ENCODE measurements at places on chromosomes 12 and 14.

DNA sequence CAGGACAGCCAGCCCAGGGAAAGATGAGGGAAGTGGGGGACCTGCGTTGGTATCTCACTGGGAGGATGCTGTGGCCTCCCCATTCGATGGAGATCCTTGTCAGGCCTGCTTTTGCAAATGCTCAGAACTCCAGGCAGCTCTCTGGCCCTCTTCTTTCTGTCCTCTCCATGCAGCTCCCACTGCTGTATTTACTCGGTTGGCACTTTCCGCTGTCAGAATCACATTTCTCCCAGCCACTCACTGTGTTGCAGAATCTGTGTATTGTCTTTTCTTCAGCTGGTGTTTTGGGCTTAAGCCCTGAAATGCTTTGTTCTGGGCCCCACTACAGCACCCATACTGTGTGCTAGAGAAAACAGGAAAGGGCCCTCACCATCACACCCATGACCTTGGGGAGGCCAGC is 401.1 kb downstream of the RGS6 start:
- DNase-seq: no peak

DNA sequence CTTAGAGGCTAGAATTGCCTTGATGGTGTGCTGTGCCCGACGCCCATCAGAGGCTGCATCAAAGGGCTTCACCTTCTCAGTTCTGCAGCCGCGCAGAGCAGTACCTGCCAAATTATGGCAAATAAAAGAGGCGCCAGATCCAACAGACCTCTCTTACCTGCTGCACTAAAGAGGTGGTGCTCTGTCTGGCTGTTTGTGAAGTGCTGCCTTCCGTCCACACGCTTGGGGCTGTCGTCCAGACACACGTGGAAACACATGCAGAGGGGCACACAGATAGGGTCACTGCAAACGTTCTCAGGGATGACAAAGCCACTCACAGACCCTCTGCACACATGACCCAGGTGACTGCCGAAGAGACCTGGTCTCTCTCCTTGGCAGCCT is 617.5 kb downstream of the VRK1 start:
- no peak for DNase-seq

DNA sequence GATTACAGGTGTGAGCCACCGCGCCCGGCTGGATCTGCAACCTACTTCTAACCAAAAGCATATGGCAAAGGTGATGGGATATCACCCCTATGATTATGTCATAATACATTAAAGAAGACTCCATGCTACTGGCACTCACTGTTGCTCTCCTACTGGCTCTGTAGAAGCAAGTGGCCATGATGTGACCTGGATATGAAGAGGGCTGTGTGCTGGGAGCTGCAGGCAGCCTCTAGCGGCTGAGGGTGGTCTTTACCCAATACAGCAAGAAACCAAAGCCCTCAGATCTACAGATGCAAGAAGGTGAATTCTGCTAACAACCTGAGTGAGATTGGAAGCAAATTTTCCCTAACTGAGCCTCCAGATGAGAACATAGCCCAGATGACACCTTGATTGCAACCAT is 34.2 kb upstream of the TRIM9 start:
- DNase-seq: no peak

- DNase-seq: no peak
Measured at GRCh38 chr12:64142382-64142781, 79.7 kb downstream of the KICS2 start.

- DNase-seq: no peak
Measured at GRCh38 chr14:72610096-72610830, 283.6 kb downstream of the DPF3 start.

DNA sequence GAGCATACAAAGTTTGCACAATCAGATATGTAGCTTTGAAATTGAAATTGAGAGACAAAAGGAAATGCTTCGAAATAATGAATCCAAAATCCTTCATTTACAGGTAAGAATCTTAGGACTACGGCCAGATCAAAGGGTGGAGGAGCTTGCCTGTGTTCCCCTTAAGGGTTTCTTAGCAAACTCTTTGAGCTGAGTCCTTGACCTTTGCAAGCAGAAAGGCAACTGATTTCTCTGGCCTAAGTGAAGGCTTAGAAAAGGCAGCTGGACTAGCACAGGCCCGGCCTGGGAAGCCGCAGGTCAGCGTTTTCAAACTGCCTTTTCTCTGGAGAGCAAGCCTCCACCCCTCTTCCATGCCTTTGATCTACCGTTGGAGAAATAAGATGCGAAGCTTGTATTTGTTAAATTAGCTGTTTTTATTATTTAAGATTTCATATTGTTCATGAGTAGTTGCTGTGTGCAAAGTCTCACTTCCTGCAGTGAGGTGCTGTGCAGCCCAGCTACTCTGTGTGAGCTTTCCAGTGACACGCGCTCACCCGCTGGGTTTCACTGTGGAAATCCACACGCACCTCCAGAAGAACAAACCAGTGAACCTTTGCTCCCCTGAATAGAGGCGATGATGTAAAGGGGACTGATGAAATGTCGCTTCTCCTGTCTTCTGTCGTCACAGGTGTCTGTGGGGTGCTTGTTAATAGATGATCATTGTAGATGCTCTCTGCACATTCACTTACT is 25.0 kb upstream of the AMN start:
- no peak for DNase-seq

DNA sequence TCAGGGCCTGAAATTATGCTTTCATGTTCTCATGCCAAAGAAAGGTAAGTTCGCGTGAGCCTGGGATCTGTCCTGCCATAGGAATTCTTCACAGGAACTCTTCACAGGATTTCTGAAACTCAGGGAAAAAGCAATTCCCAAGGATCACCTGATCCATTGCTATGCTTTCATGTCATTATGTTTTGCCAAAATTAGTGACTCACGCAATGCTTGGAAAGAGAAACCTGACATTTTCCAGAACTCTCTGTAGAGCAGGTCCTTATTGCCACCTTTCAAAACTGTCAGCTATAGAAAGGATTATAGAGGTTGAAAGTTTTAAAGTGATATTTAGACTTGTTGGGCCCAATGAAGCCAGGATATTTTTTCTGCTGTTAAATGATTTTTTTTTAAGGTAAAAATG is 6.3 kb upstream of the KCNJ8 start:
- no peak for DNase-seq

DNA sequence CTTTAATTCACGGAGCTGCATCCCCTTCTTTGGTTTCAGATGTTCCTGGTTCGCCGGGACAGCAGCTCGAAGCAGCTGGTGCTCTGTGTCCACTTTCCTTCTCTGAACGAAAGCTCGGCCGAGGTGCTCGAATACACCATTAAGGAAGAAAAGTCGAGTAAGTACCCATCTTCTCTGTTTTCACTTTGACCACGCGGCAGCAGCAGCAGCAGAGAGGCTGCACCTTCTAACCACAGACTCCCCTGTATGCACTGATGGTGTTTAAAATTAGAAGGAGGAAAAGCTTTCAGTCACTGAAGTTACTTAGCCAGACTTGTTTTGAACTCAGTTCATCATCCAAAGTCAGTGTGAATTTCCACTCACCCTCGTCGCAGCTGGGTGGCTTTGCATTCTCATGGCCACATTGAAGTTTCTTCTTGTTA is 63.8 kb downstream of the RIN3 start:
- no peak for DNase-seq

DNA sequence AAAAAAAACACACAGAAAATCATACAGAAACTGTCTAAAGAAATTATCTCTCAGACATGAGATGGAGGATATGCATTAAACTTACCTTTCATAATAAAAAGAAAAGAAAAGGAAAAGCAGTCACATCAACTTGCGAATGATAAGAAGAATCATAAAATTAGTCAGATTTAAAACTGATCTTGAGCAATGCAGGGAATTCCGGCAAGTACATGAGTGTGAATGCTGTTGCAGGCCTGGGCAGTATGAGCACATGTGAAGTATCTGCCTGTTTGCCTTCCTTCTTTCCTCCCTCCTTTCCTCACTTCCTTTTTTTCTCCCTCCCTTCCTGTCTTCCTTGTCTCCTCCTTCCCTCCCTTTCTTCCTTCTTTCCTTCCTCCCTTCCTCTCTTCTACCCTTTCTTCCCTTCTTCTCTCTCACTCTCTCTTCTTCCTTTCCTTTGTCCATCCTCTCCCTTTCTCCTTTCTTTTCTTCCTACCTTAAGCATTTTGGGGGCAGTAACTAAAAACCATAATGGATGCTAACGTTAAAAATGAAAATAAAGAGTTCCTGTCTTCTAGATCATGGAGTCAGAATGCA is 38.5 kb upstream of the SLC6A15 start:
- DNase-seq: no peak

- DNase-seq: no peak
Measured at GRCh38 chr12:53995002-53995377, 5.0 kb upstream of the HOXC9 start.

DNA sequence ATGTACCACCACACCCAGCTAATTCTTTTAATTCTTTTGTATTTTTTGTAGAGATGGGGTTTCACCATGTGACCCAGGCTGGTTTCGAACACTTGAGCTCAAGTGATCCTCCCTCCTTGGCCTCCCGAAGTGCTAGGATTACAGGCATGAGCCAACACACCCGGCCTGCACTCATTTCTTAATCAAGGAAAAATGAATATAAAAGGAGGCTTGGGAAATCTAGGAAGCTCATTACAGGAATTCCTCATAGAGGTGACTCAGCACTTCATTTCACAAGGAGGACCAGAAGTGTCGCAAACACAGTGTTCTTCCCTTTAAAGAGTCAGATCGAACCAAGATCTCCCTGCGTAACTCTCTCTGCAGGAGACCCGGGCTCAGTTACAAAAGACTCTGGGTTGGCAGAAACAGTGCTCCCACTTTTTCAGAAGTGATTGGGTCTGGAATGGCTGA is 30.3 kb downstream of the NFKBIA start:
- no peak for DNase-seq

- no peak for DNase-seq
Measured at GRCh38 chr12:88310069-88310468, 168.0 kb downstream of the TMTC3 start.

- DNase-seq: peak; percentile 34
Measured at GRCh38 chr12:121038861-121039668, at the start of gene OASL. Gene OASL, minus strand, starts transcription at chr12:121039246. Its CDS starts 275 bp downstream, at chr12:121038971.
